ENCODE measurements at places on chromosomes 5 and 9. TPM values are rescaled to one million over a fixed set of nuclear protein-coding genes. Genes with fewer than 3 reads are reported as not detected.

OR1Q1 gene
- not detected for total RNA-seq

NOTCH1 gene
- 12.0 TPM for total RNA-seq

ALDH7A1 gene
- 65.7 TPM for total RNA-seq

DNAJB5 gene
- 80.8 TPM for total RNA-seq

IFNB1 gene
- total RNA-seq, result not detected

CDC42SE2 gene
- total RNA-seq, result 10.6 TPM

TNPO1 gene
- total RNA-seq, result 70.8 TPM

SAPCD2 gene
- total RNA-seq, result 0.72 TPM

GRCh38 chr5:110727025-110727314 lies 499 bp upstream of the TMEM232 start:
- H3K36me3 ChIP-seq, result no peaks in the 10 kb centered on the region
- H3K27me3 ChIP-seq, result no peaks in the 10 kb centered on the region
- peak overlapping the region; percentile 25 for H3K27ac ChIP-seq

GRCh38 chr5:17087035-17087434 lies 130.4 kb upstream of the BASP1 start:
- no peaks in the 10 kb centered on the region for H3K36me3 ChIP-seq
- H3K27me3 ChIP-seq, result no peaks in the 10 kb centered on the region
- H3K4me3 ChIP-seq, result no peak overlapping the region
- no peaks in the 10 kb centered on the region for H3K4me1 ChIP-seq
- H3K27ac ChIP-seq, result no peak overlapping the region

DNA sequence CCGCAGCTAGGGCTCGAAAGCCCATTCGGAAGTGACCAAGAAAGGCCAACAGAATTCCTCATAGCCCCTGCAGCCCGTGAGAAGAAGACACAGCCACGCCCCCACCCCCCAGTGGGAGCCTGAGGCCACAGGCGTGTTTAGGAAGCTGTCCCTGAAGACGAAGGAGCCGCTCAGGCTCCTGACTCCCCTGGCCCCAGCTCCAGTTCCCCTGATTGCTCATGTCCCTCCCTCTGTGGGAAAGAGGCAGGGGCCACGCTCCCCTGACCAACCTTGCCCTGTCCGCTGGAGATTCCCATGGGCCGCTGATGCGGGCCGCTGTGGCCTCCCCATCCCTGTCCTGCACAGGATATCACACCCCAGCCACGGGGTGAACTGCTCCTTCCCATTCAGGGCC lies 13.6 kb downstream of the ROPN1L start:
- H3K4me1 ChIP-seq, result peaks cover 33% of the 10 kb centered on the region
- no peak overlapping the region for H3K27ac ChIP-seq
- H3K36me3 ChIP-seq, result no peaks in the 10 kb centered on the region

- H3K4me1 ChIP-seq, result peaks cover 15% of the 10 kb centered on the region
- no peak overlapping the region for H3K4me3 ChIP-seq
- H3K27ac ChIP-seq, result no peak overlapping the region
- DNase-seq, result no peak
Observed at GRCh38 chr5:107461770-107462169, 209.0 kb downstream of the EFNA5 start.

DNA sequence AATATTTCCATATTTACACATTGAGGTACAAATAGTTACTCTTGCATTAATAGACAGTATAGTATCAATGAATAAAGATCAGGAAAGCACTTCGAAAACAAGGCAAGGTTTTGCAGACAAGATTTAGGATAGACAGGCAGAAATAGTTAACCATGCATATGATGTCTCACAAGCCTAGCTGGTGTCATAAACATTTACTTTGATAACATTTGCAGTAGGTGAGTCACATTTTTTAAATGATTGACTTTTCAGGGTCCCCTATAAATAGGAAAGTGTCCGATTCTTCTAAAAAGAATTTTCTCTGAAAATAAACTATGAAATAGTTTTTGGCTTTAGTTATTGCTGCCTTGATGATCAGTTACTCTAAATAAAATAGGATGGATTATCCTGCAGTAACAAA lies 162.1 kb downstream of the SNX18 start:
- no peak overlapping the region for H3K27ac ChIP-seq
- DNase-seq, result no peak
- H3K36me3 ChIP-seq, result no peaks in the 10 kb centered on the region

GRCh38 chr5:83503662-83504061 lies 32.1 kb downstream of the VCAN start:
- no peaks in the 10 kb centered on the region for H3K27me3 ChIP-seq
- no peak overlapping the region for H3K27ac ChIP-seq
- H3K4me3 ChIP-seq, result no peak overlapping the region

- H3K27ac ChIP-seq, result no peak overlapping the region
- H3K27me3 ChIP-seq, result no peaks in the 10 kb centered on the region
- no peak overlapping the region for H3K4me3 ChIP-seq
- peaks cover 33% of the 10 kb centered on the region for H3K4me1 ChIP-seq
- peaks cover 5% of the 10 kb centered on the region for H3K36me3 ChIP-seq
- peak; percentile 75 for DNase-seq
Observed at GRCh38 chr9:136023410-136024225, 62.4 kb upstream of the UBAC1 start.

GRCh38 chr9:32128546-32128945 lies 255.9 kb upstream of the ACO1 start:
- H3K4me3 ChIP-seq, result no peak overlapping the region
- H3K36me3 ChIP-seq, result no peaks in the 10 kb centered on the region
- no peaks in the 10 kb centered on the region for H3K4me1 ChIP-seq
- DNase-seq, result no peak
- H3K27ac ChIP-seq, result no peak overlapping the region
- no peaks in the 10 kb centered on the region for H3K27me3 ChIP-seq

DNA sequence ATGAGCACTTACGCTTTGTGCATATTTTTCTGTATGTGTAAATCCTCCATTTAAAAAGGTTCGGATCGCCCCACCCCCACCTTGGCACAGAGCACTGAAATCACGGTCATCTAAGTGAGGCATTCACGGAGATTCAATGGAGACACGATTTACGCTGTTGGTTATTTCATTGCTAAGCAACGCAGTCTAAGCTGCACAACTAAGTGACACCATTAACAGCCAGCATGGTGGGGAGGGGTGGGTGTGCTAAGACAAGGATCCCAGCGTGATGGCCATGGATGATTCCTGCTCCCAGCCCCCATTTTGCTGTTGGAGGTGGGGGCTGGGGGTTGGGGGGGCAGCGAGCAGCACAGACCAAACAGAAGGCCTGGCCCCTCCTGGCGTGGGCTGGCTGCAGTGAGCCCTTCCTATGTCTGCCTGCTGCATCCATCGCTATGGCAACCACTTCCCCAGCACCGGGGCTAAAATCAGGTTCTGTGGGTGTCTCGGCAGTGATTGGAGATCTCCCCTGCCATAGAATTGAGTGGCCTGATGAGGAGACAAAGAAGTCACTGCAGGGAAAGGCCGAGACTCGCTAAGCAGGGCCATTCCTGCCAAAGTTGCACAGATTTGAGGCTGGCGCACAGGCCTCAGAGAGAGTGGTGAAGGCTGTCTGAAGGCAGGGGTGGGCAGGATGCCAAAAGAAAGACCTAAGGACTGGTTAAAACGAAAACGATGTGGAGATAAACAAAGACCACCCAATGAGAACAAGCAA lies 14.3 kb upstream of the MARCHF6 start:
- no peak overlapping the region for H3K4me3 ChIP-seq
- H3K27ac ChIP-seq, result no peak overlapping the region
- H3K27me3 ChIP-seq, result peaks cover 5% of the 10 kb centered on the region
- H3K4me1 ChIP-seq, result peaks cover 12% of the 10 kb centered on the region
- no peak for DNase-seq

DNA sequence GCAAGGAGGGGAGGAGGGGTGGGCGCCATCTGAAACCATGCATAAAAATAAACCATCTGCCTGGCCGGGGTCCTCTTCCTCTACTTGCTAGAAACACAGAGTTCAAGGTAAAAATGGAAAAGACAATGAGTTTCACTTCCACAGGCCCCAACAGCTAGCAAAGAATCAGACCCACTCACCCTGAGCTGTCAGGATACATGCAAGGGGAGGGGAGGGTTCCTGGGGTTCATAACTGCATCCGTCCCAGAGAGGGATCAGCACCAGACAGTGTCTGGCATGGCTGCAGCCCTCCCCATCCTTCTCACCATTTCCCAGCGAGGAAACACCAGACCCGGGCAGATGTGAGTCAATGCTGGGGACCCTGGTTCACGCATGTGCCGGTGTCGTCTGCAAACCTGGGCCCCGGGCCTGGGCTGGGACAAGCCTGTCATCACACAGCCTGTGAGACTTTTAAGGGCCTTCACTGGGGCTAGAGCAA lies 55.4 kb downstream of the SEMA4D start:
- H3K27me3 ChIP-seq, result no peaks in the 10 kb centered on the region
- no peak overlapping the region for H3K4me3 ChIP-seq
- peaks cover 12% of the 10 kb centered on the region for H3K4me1 ChIP-seq
- no peaks in the 10 kb centered on the region for H3K36me3 ChIP-seq

DNA sequence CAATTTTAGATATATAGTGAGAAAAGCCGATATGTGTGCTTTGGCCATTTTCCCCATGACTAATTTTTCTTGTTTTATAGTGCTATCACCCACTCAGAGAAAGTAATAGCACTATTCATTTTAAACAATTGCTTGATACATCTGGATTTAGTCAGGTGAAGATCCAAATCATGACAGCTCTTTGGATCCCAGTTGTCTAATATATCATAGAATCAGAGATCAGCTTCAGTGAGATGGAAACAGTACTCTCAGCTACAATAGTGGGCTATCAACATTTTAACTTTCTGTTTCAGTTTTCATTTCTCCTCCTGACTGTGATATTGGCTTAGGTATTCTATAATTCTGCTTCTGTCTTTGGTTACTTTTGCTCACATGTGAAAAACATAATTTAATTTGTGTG lies 38.7 kb downstream of the VCAN start:
- no peaks in the 10 kb centered on the region for H3K27me3 ChIP-seq
- no peak overlapping the region for H3K27ac ChIP-seq
- DNase-seq, result no peak
- no peak overlapping the region for H3K4me3 ChIP-seq

DNA sequence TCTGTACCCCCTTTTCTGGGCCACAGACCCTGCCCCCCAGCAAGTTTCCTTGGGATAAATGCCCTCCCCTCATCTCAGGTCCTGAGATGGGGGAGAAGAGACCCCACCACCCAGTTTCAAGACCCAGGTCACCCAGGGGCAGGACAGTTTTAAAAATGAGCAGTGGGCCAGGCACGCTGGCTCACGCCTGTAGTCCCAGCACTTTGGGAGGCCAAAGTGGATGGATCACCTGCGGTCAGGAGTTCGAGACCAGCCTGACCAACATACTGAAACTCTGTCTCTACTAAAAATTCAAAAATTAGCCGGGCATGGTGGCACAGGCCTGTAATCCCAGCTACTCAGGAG lies 6.1 kb downstream of the PTGES2 start:
- peaks cover 29% of the 10 kb centered on the region for H3K4me1 ChIP-seq
- no peaks in the 10 kb centered on the region for H3K27me3 ChIP-seq
- H3K4me3 ChIP-seq, result no peak overlapping the region

GRCh38 chr5:40106847-40107246 lies 572.9 kb upstream of the PTGER4 start:
- no peaks in the 10 kb centered on the region for H3K27me3 ChIP-seq
- H3K4me3 ChIP-seq, result no peak overlapping the region
- no peak for DNase-seq
- H3K36me3 ChIP-seq, result no peaks in the 10 kb centered on the region

- no peak overlapping the region for H3K4me3 ChIP-seq
- H3K4me1 ChIP-seq, result no peaks in the 10 kb centered on the region
- no peaks in the 10 kb centered on the region for H3K36me3 ChIP-seq
- no peaks in the 10 kb centered on the region for H3K27me3 ChIP-seq
- no peak overlapping the region for H3K27ac ChIP-seq
Observed at GRCh38 chr9:108755979-108756378, 99.8 kb downstream of the ACTL7B start.

DNA sequence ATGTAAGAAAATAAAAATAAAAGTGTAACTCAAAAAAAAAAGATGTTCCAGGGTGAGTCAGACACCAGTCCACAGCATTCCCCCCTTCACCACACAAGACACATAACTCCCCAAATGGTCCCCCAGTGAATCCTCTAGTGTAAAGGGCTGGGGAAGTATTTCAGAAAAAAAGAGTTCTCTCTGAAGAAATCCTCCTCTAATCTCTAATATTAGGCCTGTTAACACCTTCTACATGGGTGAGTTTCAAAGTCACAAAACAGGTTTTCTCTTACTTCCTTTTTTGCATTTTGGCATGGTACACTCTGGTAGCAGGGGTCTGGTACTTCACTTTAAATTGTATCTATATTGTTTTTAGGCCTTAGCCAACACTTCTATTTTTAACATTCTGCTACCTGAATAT lies 28.2 kb downstream of the RNF145 start:
- DNase-seq, result no peak
- no peaks in the 10 kb centered on the region for H3K36me3 ChIP-seq
- no peaks in the 10 kb centered on the region for H3K27me3 ChIP-seq

DNA sequence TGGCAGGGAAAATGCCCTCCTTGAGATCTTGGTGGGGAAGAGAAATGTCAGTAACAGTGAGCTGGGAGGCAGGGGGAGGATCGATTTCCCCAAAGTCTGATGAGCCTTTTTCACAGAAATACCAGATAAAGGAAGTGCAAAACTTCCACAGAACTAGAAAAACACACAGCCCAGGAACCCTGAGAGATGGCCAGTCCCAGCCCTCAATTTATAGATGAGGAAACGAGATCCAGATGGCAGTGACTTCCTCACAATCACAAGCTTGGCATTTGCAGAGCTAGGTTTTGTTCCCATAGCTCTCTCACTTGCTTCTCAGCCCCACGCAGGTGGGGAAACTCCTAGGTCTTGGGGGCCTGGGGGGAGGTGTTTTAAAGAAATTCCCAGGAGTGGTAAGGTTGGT lies 3.8 kb upstream of the GGTA1 start:
- H3K36me3 ChIP-seq, result no peaks in the 10 kb centered on the region
- H3K4me1 ChIP-seq, result peaks cover 13% of the 10 kb centered on the region
- H3K4me3 ChIP-seq, result no peak overlapping the region
- H3K27me3 ChIP-seq, result no peaks in the 10 kb centered on the region
- H3K27ac ChIP-seq, result no peak overlapping the region

DNA sequence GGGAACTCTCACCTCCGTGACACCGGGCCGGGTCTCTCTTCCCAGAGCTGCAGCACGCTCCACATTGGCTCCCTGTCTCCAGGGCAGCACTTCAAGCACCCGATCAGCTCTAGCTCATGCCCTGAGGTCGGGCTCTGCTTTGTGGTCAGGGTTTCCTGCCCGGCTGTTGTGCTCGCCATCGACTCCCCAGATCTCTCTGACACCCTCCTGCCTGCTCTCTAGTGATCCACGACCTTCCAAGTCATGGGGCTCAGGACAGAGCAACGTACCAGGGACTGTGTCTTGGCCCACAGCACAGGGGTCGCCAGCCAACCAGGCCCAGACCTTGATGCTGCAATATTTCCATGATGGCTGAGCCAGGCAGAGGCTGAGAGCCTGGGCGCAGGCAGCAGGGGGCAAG lies 45.1 kb downstream of the PRRT1B start:
- no peaks in the 10 kb centered on the region for H3K27me3 ChIP-seq
- no peak overlapping the region for H3K4me3 ChIP-seq
- H3K4me1 ChIP-seq, result peaks cover 4% of the 10 kb centered on the region
- peaks cover 88% of the 10 kb centered on the region for H3K36me3 ChIP-seq
